ENCODE measurements at places on chromosomes 1 and 21. TPM values are rescaled to one million over a fixed set of nuclear protein-coding genes. Genes with fewer than 3 reads are reported as not detected.

DNA sequence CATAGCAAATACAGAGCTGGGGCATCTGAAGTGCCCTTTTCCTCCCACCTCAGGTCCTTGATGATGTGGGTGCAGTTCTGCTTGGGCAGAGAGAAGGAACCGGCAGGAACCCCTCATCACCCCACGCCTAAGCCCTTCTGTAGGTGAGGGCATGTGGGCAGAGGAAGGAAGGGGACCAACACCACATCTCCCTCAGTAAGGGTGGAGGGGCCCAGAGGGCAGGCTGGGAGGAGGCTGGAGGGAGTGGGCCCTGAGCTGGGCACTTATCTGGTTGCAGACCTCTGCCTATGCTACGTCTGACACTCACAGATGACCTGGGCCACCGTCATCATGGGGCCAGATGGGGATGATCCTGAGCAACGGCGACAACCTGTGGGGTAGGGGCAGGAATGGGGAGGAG is 11.0 kb downstream of the ZNF687 start:
- no peak for DNase-seq

- peak; percentile 58 for DNase-seq
Measured at GRCh38 chr1:12153181-12153785, 13.5 kb upstream of the TNFRSF1B start.

DNA sequence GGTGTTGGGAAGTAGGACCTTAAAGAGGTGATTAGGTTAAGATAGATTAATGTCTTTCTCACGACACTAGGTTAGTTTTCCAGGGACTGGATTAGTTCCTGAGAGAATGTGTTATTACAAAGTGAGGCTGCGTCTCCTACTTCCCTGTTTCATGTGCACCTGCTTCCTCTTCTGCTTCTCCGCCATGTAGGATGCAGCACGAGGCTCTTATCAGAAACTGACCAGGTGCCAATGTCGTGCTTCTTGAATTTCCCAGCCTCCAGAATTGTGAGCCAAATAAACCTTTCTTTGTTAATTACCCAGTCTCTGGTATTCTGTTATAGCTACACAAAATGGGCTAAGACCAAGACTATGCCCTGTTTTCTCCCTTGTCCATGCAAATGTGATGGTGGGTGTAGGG is 152.2 kb upstream of the LMO4 start:
- no peak for DNase-seq

DNA sequence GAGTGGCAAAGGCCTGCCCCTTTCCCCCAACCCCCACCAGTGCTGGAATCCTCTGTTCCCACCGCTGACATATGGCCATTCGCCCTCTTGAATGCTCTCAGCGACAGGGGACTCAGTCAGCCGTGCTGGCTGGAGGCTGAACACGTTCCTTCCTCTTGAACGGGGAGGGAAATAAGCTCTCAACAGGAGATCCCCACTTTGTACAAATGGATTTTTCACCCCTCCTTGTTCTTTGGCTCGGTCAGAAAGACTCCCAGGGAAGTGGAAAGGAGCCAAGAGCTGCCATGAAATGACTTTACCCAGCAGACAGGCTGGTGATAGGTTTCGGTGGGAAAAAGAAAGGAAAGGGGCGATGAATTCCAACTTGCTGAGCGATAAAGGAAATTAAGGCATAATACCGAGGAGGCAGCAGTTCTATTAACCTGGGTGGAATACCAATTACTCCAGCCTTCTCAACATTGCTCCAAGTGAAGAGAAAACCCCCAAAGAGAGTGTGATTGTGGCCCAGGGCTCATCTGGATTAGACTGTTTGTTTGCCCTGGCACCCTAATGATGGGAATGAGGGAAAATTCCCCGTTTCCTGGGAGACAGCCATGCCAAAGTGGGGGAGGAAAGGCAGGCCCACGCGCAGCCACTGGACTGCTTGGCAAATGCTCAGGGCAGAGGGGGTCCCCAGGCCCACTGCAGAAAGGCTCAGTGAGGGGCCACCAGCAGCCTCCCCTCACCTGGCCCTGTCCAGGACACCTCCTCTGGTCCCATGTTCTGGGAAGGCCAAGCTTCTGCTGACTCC is 23.9 kb downstream of the LRP8 start:
- DNase-seq: no peak

GRCh38 chr1:234987415-234988154 is 141.1 kb downstream of the TOMM20 start:
- peak; percentile 89 for DNase-seq

GRCh38 chr1:201740086-201740541 is 88.8 kb upstream of the IPO9 start:
- no peak for DNase-seq

DNA sequence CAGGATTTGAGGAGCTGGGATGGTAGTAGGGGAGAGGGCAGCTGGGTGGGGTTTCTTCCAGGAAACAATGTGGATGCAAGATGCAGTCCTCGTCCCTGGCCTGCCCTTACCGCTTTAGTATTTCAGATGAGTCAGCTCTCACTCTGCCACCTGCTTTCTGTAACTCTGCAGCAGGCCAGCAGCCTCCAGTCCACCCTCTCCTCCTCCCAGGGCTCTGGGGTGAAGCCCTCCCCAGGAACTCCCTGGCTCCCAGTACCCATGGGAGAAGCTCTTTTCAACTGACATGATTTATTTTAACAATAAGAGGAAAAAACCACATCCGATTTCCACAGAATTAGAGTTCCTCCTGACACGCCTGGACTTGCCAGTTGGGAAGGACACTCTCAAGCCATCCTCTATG is 39.0 kb upstream of the IL20 start:
- DNase-seq: peak; percentile 58

GRCh38 chr21:42346441-42346840 is 4.4 kb downstream of the TFF2 start:
- DNase-seq: no peak

DNA sequence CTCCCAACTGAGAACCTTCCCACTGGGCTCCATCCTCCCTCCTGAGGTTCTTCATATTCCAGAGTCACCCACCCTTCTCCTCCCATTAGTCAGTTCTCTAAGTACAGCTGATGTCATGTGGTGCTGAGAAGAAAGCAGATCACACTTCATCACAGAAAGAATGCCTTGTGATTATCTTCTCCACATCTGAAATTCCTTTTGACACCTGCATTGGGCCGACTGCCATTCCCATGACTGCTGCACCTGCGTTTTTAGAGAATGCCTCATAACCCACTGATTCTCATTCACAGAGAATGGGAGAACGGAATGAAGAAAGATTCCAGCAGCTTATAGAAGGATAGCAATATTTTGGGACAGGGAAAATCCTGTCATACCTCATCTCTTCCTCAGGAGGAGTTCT is 14.3 kb downstream of the LEPR start:
- DNase-seq: peak; percentile 33

DNA sequence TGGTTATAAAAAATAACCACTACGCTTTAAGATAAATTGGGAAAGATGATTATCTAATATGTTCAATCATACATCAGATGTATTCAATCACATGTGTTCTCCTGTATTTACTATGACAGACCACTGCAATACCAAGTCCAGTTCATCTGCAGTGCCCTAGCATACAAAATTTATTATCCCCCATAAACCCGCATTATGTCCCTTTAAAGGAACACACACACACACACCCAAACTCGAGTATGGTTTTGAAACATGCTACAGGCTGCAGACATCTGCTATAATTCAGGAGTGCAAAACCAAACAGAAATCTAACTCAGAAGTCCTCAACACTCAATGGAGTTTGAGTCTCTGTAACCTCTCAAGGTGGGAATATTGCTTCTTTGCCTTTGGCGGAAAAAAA is 14.9 kb downstream of the ODF2L start:
- no peak for DNase-seq

GRCh38 chr21:42663860-42664535 is 10.6 kb downstream of the PDE9A start:
- no peak for DNase-seq

- peak; percentile 22 for DNase-seq
Measured at GRCh38 chr1:192724670-192725069, 84.2 kb upstream of the RGS2 start.

The MIXL1 gene
- not detected for total RNA-seq

DNA sequence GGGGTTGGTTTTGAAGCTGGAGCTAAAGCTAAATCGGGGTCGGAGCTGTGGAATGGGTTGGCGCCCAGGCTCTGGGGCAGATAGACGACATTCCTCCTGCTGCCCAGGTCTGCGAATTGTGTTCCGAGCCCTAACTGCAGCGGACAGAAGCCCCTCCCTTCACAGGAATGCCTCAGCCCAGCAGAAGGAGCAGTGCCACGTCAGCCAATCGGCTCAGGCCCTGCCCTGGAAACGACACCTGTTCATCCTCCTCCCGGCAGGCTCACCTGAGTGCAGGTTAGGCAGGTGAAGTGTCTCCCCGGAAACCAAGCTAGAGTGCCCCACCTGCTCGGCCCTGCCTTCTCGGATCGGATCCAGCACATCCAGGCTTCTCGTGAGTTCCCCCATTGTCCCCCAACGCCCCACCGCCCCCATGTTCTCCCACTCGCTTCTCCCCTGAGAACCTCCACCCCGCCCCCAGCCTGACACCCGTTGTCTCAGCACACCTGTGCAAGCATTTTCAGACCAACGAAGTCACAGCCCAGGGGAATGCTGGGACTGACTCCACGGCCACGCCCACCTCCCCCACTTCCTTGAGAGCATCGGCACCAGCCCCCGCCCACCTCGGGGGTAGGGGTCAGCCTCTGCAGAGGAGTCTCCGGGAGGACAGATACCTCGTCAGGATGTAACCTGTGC is 775 bp downstream of the TMEM125 start:
- no peak for DNase-seq

All from A172 (cell line).